ENCODE measurements at places on chromosomes 3 and 15.

DNA sequence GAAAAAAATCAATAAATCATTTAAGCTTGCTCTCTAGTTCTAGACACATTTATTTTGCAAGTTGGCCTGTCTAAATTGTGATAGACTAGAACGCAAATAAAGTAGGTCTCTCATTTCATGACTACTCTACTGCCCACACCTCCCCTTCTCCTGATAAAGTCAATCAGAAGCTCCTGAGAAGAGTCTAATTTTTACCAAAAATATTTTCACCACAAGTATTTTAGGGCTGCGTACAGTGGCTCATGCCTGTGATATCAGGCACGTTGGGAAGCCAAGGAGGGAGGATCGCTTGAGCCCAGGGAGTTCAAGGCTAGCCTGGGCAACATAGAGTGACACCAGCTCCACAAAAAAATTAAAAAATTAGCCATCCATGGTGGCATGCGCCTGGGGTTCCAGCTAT is 136.5 kb downstream of the TBC1D5 start:
- no peak for DNase-seq

- no peak for DNase-seq
These were observed 324.2 kb upstream of the TGFBR2 start for GRCh38 chr3:30282154-30282696.

DNA sequence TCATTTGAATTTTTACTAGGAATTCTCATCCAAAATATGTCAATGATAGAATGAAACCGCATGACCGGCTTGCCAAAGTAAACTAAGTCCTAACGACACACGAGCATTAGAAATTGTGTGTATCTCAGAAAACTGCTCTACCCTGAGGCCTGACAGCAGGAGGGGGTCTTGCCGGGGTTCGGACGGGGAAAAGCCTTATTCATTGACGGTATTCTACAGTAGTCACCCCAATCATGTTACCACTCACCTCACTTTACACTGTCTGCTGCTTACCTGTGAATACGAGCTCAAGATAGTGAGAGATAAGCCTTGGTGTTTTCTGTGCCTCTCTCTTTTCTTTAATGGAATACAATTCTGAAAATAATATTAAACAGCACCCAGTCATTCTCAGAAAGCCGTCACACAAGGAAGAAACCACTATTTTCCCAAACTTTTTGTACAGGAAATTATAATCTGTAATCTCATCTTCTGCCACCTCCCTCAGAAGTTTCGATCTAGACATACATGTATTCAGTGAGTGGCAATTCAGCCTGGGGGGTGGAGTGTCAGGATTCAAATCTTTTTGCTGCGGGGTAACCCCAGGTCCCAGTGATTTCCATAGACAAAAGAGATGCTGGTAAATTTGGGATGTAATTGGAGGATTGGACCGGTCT is 492 bp upstream of the FAM43A start:
- DNase-seq = no peak

DNA sequence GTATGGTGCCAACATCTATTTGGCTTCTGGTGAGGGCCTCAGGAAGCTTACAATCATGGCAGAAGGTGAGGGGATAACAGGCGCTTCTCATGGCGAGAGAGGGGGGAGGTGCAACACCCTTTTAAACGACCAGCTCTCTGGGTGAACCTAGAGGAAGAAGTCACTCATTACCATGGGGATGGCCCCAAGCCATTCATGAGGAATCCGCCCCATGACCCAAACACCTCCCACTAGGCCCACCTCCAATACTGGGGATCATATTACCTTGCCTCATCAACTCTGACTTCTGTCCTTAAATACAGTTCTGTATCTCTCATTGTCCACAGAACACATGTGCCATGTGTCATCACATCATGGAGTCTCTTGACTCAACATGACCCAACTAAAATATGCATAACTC is 37.5 kb upstream of the CLRN1 start:
- no peak for DNase-seq

GRCh38 chr15:71743861-71744382 is 66.4 kb upstream of the NR2E3 start:
- DNase-seq = peak; percentile 53

DNA sequence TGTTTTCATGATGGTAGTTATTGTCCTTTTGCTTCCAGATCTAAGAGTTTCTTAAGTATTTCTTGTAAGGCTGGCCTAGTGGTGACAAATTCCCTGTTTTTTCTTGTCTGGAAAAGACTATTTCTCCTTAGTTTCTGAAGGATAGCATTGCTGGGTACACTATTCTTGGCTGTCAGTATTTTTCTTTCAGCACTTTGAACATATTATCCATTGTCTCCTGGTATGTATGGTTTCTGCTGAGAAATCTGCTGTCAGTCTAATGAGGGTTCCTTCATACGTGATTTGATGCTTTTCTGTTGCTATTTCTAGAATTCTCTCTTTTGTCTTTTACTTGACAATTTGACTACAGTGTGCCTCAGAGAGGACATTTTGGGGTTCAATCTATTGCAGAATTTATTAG is 134.3 kb downstream of the CGGBP1 start:
- no peak for DNase-seq

GRCh38 chr3:23919628-23920027 is 2.7 kb downstream of the RPL15 start:
- DNase-seq = no peak

DNA sequence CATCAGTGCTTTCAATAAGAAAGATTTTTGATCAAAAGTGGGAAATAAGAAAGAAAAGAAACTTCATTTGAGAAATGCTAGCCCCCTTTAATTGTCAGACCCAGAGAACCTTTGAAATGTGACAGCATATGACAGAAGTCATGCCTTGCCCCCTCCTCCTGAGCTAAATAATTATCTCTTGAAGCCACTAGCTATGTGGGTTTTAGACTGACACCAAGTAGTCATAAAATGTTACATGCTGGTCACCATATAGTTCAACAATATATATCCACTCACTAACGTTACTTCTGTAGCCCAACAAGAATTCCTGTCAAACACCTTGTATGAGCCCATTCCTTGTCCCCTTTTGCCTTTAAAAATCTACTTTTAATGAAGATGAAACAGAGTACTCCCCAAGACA is 43.1 kb upstream of the AADACL2 start:
- DNase-seq = no peak

GRCh38 chr3:77605308-77605707 is 565.4 kb downstream of the ROBO2 start:
- DNase-seq = no peak

DNA sequence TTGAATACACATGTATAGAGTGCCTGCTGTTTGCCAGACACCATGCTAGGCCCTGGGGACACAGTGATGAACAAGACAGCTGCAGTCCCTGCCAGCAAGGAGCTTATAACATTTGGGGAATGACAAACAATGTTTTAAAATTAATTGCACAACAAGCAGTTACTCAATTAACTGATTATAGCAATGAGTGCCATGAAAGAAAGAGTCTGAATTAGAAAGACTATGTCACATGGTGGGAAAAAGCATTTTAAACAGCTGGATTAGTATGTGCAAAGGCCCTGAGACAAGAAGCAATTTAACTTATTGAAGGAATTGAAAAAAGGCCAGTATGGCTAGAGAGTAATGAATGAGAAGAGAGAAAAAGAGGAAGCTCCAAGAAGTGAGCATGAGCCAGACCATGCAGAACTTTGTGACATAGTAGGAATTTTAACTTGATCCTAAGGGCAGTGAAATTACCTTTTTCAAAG is 64.5 kb upstream of the PLXNA1 start:
- DNase-seq = no peak

- no peak for DNase-seq
These were observed 124.3 kb downstream of the SNRK start for GRCh38 chr3:43410592-43410991.

- no peak for DNase-seq
These were observed 392.3 kb upstream of the NECTIN3 start for GRCh38 chr3:110679285-110679684.

GRCh38 chr15:40354408-40355171 is 3.4 kb upstream of the DISP2 start:
- no peak for DNase-seq

DNA sequence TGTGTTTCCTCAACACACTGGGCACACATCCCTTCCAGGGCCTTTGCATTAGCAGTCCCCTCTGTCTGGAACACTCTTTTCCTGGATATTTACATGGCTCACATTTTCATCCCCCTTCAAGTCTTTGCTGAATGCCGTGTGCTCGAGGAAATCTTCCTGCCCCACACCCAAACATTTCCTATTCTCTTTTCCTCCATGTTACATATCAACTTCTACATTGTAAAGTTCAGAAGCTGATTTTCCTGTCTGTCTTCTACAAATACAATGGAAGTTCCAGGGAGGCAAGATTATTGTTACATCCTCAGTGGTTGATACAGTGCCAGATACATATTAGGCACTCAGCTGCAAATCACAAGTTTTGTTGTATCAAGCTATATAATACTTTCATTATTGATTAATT is 4.1 kb downstream of the ACAD11 start:
- DNase-seq = no peak

- DNase-seq = no peak
These were observed 11.1 kb downstream of the TRANK1 start for GRCh38 chr3:36933540-36934296.
